ENCODE measurements at places on chromosomes 7 and 10.

GRCh38 chr7:9022456-9022855, 589.0 kb downstream of the NXPH1 start:
- DNase-seq = no peak

DNA sequence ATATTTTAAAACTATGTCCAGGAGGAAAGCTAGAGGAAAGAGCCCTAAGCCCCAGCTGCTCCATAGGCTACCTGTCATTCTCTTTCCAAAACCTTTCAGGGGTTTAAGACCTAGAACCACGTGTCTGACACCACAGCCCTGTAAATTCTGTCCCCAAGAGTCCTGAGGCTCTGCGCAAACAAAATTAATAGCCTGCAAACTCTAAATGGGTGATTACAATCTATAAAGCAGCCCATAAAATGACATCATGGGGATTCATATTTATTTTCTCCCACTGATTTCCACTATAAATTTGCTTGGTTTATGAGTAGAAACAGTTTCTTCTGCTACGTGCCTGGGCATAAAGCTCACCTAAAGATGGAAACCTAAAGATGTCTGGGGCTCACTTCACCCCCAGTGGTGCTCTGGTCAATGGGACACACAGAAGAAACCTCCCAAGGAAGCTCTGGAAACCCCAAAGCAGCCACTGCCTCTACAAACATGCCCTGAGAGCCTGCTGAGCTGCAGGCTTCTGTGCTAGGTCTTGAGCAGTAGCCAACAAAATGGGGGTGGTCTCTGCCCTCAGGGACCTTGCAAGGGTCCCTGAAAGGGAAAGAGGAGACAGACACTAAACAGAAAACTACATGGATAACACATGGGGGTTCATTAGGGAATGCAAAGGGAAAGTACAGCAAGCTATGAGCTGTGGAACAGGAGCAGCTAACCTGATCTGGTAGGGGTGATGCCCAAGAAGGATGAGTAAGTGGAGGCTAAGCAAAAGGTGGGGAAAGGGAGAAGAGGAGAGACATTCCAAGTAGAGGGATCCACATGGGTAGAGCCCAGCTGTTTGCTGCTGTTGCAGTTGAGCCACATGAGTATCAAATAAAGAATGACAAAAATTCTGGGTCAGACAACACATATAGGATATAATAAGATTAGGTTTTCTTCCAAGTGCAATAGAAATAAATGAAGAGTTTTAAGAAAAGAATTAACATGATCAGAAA, 331.7 kb downstream of the KCNMA1 start:
- no peak for DNase-seq

DNA sequence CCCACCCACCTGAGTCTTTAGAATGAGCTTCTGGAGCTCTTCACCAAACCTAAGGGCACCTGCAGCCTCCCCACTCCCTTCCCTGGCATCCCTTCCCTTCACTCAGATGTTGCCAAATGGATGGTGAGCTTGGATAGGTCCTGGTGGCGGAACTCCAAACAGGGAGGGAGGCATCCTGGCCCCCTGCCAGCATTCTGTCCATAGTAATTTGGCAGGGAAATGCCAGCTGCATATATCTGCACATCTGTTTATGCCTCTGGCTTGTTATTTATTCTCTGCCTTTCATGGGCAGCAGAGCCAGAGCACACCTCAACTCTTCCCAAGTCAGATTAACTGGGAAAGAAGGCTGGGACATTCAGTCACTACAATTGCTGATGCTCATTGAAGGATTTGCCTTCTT, 18.1 kb downstream of the KAZALD1 start:
- no peak for DNase-seq

GRCh38 chr7:151806204-151806603, 70.7 kb downstream of the PRKAG2 start:
- no peak for DNase-seq

- DNase-seq = no peak
Observed at GRCh38 chr7:1695800-1696454, 25.9 kb downstream of the ELFN1 start.

DNA sequence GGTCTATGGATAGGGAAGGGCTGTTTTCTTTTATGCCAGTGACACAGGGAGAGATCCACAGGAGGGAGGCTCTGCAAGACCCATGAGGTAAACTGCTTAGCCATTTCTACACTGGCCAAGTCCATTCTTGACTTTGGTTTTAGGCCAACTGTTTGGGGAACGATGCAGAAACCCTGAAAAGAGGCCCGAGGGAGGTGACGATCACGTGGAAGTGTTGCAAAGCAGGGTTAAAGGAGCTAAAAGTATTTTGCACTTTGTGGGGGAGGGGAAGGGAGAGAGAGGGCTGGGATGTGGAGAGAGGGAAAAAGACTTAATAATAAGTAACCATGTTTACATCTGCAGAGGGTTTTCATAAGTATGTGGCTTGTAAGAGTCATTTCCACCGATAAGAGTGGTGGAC, 239.7 kb downstream of the EMX2 start:
- no peak for DNase-seq

DNA sequence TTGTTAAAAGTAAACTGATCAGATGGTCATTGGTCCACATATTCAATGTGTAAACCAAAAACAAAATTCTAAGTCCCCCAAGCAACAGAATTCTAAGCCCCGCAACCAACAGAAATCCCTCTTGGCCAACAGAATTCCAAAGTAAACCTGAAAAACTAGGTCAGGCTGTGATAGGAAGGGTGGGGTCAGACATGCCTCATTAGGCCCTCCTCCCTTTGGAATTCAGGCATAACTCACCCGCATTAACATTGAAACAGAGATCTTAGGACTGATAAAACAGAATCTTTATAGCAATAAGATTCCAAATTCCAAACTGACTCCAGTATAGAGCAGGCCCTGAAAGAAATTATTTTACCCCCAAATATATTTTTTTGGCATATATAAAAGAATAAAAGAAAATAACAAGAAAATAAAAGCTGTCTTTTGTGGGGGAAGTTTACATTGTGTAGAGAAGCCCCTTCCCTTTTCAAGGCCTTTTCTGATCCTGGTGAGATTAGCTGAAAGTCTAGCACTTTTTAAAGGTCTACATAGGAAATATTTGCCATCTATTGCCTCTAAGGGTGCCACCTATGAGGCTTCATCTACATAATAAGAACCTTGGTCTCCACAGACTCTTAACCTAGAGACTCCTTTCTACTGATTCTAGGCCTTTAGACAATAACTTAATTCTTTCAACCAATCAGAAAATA, 30.5 kb downstream of the GNAT3 start:
- DNase-seq = no peak

GRCh38 chr7:29873644-29874294, 67.5 kb downstream of the WIPF3 start:
- no peak for DNase-seq

DNA sequence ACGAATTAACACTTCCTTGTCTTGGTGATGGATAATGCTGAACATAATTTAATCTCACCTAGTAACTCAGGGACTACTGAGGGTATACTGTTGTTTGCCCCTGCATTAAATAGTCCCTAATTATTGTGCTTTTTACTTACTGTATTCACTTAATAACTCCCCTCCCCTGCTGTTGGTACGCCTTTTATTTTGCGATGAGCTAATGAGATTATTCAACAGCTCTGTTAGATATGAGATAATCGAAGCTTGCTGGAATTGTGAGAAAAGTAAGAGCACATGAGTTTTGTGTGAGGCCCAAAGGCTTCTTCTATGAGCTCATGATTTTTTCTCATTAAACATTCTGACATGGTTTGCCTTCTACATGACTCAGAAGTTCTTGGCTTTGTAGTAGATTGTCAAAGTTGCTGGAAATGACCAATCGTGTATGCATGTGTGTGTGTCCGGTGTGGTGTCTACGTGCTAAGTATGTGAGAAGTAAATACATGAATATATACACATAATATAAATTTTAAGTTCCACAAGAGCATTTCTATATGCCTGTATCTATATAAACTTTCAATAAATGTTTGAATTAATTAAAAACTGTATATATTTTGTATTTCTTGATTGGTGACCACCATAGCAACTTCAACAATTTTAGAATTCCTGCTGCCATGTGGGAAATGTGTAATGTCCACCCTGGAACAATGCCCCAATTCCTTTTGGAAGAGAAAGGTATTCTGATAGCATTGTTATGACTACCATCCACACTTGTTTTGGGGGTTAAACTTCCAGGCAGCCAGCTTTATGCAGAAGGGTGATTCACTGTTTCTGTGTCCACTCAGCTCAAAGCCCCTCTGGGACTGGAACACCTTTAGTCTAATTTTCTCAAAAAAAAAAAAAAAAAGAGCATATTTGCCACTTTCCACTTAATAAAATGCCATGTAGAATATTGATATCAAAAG, 106.2 kb downstream of the SAMD9 start:
- no peak for DNase-seq

DNA sequence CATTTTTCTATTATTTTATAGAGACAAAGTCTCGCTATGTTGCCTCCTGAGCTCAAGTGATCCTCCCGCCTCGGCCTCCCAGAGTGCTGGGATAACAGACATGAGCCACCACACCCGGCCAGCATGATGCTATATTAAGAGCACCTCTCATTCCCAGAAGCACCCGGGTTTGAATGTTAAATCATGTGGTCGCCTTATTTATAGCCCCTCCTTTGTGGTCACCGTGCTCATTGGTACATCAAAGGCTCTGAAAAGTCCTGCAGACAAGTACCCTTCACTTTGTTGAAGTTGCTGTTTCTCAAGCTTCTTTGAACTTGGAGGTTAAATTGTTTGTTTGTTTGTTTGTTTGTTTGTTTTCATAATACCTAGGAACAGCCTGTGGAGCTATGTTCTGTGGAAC, 40.0 kb downstream of the CLIP2 start:
- DNase-seq = no peak

- no peak for DNase-seq
Observed at GRCh38 chr7:134289841-134290240, 26.9 kb downstream of the SLC35B4 start.

DNA sequence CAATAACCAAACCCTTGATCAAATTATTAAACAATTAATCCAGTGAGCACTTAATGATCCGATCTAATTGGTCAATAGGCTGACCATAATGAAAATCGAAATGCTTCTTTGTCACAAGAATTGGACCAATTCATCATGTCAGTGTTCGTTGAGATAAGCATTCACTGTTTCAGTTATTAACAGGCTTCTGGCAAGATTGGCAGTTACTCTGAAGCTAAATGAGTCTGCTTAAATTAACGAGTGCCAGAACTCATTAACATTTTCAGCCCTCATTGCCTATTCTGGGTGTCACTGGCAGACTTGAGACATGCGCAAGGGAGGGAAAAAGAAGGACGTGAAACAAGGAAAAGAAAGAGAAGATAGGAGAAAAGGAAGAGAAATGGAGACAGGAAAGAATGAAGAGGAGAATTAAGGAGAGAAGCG, 30.7 kb upstream of the SLC26A3 start:
- DNase-seq = no peak

DNA sequence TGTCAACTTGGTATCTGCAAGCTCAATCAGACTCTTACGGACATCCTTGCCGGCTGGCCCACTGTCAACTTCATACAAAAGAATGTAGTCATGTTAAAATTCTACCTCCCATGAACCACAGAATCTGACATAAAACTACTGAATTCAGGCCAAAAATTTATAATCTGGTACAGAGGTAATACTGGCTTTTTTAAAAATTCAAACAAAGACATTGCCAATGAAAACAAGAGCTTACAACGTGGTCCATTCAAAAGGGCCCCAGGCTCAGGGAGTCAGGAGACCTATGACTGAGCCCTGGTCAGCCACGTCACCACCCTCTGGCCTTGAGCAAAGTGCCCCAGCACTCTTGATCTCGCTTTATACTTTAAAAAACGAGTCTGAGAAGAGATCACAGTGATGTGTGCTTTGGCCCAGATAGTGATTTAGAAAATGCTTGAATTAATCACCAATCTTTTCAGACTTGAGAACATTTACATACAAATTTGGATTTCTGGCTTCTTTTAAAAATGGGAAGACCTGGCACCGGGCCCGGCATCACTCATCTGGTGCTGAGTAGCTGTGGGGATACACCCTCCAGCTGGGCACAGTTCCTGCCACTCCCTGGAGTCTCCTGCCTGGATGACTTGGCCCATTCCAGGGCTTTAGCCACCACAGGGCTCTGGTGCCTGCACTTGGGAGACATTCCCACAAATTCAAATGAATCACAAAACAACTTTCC, 94.1 kb downstream of the PIP4K2A start:
- no peak for DNase-seq

GRCh38 chr10:35913628-35914027, 271.5 kb upstream of the FZD8 start:
- DNase-seq = no peak

GRCh38 chr10:26090026-26090425, 126.5 kb upstream of the GAD2 start:
- no peak for DNase-seq

- no peak for DNase-seq
Observed at GRCh38 chr7:145978769-145979168, 137.8 kb upstream of the CNTNAP2 start.

- peak; percentile 15 for DNase-seq
Observed at GRCh38 chr7:158646766-158647474, 57.7 kb downstream of the NCAPG2 start.

GRCh38 chr7:96179837-96180236, 142.1 kb downstream of the SLC25A13 start:
- no peak for DNase-seq

GRCh38 chr7:153258686-153259085, 499.1 kb downstream of the ACTR3B start:
- no peak for DNase-seq

DNA sequence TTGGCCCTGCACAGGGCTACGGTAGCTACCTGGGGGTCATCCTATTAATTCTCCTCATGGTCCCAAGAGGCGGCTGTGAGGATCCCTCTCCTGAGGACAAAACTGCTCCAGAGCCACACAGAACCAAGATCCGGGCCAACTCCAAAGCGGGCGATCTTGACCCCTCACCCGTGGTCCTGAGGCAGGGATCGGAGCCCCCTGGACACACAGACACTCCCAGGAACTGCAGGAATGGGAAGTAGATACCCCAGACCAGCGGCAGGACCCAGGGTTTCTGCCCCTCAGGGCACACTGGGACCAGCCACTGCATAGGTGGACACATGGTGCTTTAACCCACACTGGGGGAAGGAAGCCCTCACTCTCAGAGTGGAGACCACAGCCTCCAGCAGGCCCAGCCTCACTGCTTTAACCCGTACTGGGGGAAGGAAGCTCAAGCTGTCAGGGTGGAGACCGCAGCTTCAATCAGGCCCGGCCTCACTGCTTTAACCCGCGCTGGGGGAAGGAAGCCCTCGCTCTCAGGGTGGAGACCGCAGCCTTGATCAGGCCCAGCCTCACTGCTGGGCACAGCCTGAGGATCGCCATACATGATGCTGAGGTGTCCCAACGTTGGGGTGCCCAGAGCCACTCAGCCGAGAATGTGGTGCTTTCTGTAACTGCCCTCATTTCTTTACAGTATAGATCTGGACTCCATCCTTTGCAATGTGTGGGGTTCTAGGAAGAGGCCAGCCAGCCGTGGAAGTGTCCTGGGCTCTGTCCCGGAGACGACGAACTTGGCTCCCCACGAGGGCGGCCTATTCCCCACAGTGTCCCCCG, 60.1 kb downstream of the DIP2C start:
- no peak for DNase-seq

GRCh38 chr7:136925556-136925955, 57.1 kb downstream of the CHRM2 start:
- DNase-seq = no peak

- DNase-seq = no peak
Observed at GRCh38 chr7:1369916-1370657, 89.2 kb downstream of the MICALL2 start.

GRCh38 chr10:131949041-131949862, 32.5 kb downstream of the BNIP3 start:
- DNase-seq = no peak

Data from stimulated activated CD4-positive, alpha-beta T cell treated with anti-CD3 and anti-CD28 coated beads, Interleukin-2, amount 100 ng/mL, for 48 hours (primary cell).